ENCODE measurements at places on chromosomes 16 and 17.

DNA sequence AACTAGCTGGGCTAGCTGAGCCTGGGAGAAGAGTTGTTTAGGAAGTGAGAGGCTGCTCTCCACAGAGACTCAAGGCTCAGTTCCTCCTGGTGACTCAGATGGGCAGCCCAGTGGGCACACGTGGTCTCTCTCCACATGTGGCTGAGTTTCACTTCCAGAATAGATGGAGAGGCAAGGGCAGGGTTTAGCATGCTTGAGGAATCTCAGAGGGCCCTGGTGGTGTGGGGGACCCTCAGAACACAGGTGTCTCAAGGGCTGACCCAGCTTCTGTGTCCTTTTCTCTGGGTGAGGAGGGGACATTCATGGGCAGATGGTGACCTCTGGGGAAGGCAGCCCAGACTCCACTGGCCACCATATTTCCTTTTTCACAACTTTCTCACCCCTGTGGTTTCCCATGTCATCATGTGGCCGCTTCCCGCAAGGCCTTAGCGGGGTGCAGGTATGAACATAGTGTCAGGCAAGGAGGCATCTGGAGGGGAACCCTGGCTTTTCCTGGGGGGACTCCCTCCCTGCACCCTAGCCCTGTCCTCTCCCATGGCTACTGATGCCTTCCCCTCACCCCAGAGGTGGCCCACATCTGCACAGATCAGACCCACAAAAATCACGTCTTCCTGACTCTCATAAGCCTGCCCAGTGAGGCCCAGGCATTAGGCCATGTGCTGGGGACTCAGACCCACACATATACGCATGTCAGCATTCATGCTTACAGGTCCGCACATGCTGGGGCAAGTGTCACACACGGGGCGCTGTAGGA is 3.3 kb downstream of the GRN start:
- no peak overlapping the region for H3K27ac ChIP-seq
- no peak for DNase-seq

DNA sequence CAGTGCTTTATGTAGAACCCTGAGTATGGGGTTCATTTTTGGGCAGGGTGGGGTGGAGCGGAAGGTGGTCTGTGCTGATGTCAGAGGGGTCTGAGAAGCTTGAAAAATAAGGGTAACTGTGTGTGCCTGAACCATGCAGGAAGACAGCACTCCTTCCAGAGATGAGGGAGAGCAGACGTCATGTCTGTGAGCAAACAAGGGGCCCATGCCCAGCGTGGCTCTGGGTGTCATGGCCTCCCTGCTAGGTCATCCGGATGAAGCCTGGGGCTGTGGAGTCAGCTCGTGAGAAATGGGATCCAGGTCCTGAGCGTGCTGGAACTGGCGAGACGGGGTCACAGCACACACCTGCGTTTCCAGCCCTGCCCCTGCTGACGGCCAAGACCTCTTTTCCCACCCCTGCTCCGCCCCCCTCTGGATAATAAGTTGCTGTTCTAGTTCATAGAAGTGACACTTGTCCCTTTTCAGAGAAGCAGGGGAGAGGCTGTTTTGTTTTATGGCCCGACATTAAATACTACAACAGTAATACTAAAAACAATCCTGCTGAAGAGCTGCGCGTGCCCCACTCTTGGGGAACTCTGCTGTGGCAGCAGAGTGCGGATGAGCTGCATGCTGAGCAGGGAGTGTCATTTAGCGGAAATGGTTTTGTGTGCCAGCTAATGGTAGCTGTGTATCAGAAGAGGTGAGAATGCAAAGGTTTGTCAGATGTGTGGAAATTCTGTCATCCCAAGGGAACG is 92.6 kb downstream of the RPTOR start:
- H3K27ac ChIP-seq: no peak overlapping the region
- H3K36me3 ChIP-seq: no peaks in the 10 kb centered on the region
- no peak overlapping the region for H3K4me3 ChIP-seq
- peaks cover 4% of the 10 kb centered on the region for H3K4me1 ChIP-seq
- no peak for DNase-seq

DNA sequence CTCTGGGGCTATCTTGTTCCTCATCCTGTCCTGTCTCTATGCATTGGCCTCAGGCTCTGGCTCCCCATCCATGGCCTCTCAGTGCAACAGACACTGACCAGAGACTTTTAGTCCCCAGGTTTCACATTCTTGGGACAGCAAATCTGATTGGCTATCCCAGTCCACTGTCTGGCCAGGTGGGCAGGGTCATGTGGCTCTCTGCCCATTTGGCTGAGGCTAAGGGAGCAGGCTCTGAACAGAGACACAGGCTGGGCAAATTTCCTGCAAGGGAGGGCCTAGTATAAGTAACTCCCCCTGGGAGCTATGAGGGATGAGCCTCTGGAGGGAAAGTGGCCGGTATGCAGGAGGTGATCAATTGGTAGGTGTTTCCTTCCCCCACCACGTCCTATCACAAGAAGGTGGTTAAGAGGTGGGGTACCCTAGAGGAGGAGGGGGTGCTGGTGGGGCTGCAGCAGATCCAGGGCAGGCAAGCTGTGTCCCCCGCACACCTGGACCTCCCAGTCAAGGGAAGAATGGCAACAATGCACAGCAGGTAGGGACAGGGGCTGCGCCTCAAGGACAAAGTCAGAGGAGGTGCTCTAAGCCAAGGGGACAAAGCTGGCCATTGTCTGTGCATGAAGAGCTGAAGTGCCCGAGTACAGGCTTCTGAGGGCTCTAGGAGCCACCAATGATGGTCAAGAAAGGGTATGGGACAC is 13.2 kb downstream of the XYLT2 start:
- DNase-seq: no peak
- no peaks in the 10 kb centered on the region for H3K27me3 ChIP-seq
- no peak overlapping the region for H3K4me3 ChIP-seq
- H3K27ac ChIP-seq: no peak overlapping the region
- peaks cover 14% of the 10 kb centered on the region for H3K4me1 ChIP-seq
- peaks cover 33% of the 10 kb centered on the region for H3K36me3 ChIP-seq

DNA sequence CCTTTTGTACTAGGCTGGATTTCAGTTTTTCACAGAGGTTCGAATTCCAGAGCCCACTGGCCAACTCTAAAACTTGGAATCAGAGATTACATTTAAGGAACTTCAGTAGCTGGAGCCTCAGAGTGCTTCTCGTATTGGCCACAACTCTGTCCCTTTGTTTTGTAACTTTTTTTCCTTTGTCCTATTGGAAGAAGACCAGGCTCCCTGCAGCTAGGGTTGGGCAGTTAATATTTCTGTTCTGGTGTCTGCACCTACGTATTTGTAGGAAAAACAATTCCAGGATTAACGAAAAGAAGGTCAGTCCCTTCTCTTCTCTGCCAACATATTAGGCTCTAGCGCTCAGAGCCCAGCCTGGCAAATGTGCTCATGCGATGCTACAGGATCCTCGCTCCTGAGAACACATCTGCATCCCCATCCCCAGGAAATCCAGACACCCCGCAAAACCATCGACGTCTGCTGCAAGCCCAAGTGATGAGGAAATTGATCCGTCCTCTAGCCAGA is 1.9 kb downstream of the CDH11 start:
- H3K4me1 ChIP-seq: peaks cover 21% of the 10 kb centered on the region
- no peak overlapping the region for H3K27ac ChIP-seq
- H3K27me3 ChIP-seq: peaks cover 16% of the 10 kb centered on the region
- H3K4me3 ChIP-seq: peak overlapping the region; percentile 56

DNA sequence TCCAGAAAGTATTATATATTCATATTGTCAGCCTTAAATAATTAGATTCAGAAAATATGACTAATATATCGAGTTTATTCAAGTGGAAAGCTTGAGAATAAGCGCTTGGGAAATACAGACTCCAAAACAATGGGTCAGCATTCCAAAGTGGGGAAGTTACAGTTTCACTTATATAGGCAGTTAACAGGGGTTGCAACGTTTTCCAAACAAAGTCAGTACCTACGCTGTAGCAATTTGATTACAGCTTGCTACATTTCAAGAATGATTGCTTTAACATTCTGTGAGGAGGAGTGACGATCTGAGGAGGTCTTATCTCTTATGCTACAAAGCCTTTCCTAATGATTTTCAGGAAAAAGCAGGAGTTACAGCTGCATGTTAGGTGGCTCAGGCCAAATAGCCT is 34.2 kb upstream of the HS3ST3A1 start:
- no peaks in the 10 kb centered on the region for H3K27me3 ChIP-seq
- no peak overlapping the region for H3K4me3 ChIP-seq
- no peaks in the 10 kb centered on the region for H3K36me3 ChIP-seq
- no peaks in the 10 kb centered on the region for H3K4me1 ChIP-seq
- no peak overlapping the region for H3K27ac ChIP-seq

GRCh38 chr17:73359987-73360410 is 48.2 kb upstream of the CDC42EP4 start:
- DNase-seq: no peak
- H3K27ac ChIP-seq: no peak overlapping the region
- H3K27me3 ChIP-seq: no peaks in the 10 kb centered on the region
- H3K4me1 ChIP-seq: no peaks in the 10 kb centered on the region
- H3K4me3 ChIP-seq: no peak overlapping the region

DNA sequence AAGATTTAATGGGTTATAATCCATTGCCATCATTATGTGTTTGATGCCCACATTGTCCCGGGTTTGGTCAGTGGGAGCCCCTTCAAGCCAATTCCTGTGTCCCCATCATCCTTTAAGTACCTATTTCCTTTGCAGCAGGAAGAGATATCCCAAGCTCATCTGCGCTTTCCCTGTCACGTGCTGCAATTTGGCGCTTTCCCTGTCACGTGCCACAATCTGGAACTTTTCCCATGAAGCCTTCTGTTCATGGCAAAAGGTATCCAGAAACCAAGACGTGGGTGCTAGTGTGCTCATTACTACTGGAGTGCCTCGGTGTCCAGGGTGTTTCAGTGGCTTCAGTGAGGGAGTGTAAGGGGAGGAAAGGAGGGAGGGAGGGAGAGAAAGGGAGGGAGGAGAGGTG is 168.5 kb downstream of the NPIPB11 start:
- no peaks in the 10 kb centered on the region for H3K4me1 ChIP-seq
- DNase-seq: no peak
- no peak overlapping the region for H3K27ac ChIP-seq
- H3K4me3 ChIP-seq: no peak overlapping the region

DNA sequence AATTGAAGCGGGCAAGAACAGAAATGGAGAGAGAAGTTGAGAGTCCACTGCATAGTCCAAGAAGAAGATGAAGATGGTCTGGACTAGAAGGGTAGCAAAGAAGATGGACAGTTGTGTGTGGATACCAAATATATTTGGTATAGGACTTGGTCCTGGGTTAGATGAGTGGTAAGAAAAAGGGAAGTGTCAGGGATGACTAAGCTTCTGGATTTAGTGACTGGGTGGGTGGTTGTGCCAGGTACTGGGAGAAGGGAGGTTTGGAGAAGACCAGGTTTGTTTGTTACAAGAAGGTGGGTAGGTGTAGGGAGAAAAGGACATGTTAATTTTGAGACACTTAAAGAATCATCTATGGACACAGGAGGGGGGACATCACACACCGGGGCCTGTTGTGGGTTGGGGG is 5.4 kb downstream of the VMP1 start:
- H3K4me3 ChIP-seq: no peak overlapping the region
- H3K36me3 ChIP-seq: no peaks in the 10 kb centered on the region
- no peaks in the 10 kb centered on the region for H3K27me3 ChIP-seq
- peaks cover 11% of the 10 kb centered on the region for H3K4me1 ChIP-seq

- H3K4me1 ChIP-seq: peaks cover 5% of the 10 kb centered on the region
- no peak overlapping the region for H3K27ac ChIP-seq
- H3K36me3 ChIP-seq: no peaks in the 10 kb centered on the region
- peaks cover 12% of the 10 kb centered on the region for H3K27me3 ChIP-seq
- no peak for DNase-seq
- H3K4me3 ChIP-seq: no peak overlapping the region
Measured at GRCh38 chr17:72145962-72146361, 25.1 kb downstream of the SOX9 start.

DNA sequence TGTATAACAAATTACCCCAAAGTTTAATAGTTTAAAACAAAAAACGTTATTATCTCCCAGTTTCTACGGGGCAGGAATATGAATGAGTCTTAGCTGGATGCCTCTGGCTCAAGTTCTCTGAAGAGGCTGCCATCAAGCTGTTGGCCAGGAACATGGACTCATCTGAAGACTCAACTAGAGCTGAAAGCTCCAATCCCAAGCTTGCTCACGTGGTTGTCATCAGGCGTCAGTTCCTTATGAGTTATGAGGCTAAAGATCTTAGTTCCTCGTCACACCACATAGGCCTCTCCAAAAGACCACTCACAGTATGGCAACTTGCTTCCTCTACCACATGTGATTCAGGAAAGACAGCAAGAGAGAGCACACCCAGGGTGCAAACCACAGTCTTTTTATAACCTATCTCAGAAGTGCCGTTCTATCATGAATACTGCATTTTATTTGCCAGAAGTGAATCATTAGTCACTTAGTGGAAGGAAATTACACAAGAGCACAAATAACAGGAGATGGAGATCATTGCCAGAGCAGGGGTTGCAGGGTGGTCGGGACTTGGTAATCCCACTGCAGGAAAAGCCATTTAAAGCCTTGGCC is 48.7 kb upstream of the NLK start:
- H3K4me1 ChIP-seq: peaks cover 19% of the 10 kb centered on the region
- no peak overlapping the region for H3K27ac ChIP-seq
- DNase-seq: no peak
- H3K36me3 ChIP-seq: no peaks in the 10 kb centered on the region
- no peak overlapping the region for H3K4me3 ChIP-seq

DNA sequence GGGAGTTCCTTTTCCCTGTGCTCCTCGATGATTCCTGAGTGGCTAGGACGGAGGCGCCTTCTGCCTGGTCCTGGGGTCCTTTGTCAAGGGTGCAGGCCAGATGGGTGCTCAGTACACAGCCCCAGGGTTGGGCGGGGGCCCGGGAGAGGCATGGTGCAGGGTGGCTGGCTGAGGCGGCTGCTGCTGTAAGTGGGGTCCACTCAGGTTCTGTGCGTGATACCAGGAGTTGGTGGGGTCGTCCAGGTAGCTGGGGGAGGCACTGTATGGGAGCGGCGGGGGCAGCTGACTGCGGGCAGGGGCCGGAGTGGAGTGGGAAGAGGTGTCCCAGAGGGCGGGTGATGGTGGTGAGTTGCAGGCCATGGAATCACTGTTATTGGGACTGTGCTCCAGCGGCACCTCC is 3.6 kb downstream of the DLX3 start:
- DNase-seq: no peak
- H3K4me1 ChIP-seq: peaks cover 3% of the 10 kb centered on the region
- no peak overlapping the region for H3K4me3 ChIP-seq
- H3K27ac ChIP-seq: no peak overlapping the region
- H3K36me3 ChIP-seq: no peaks in the 10 kb centered on the region
- H3K27me3 ChIP-seq: peaks cover 99% of the 10 kb centered on the region

- H3K27me3 ChIP-seq: no peaks in the 10 kb centered on the region
- no peak overlapping the region for H3K27ac ChIP-seq
- no peak for DNase-seq
- H3K4me1 ChIP-seq: peaks cover 4% of the 10 kb centered on the region
- H3K36me3 ChIP-seq: peaks cover 22% of the 10 kb centered on the region
Measured at GRCh38 chr17:15977894-15978293, 21.6 kb downstream of the ZSWIM7 start.

GRCh38 chr17:81153340-81153803 is 11.9 kb upstream of the PVALEF start:
- H3K27ac ChIP-seq: no peak overlapping the region
- no peaks in the 10 kb centered on the region for H3K27me3 ChIP-seq
- DNase-seq: no peak
- H3K4me3 ChIP-seq: no peak overlapping the region
- no peaks in the 10 kb centered on the region for H3K4me1 ChIP-seq

- peaks cover 13% of the 10 kb centered on the region for H3K4me1 ChIP-seq
- no peak overlapping the region for H3K27ac ChIP-seq
- H3K27me3 ChIP-seq: no peaks in the 10 kb centered on the region
- no peaks in the 10 kb centered on the region for H3K36me3 ChIP-seq
Measured at GRCh38 chr17:39757931-39758873, 20.5 kb downstream of the GRB7 start.

All from cardiac muscle cell (in vitro differentiated cells and primary cell).